Stimulated activated naive CD4-positive, alpha-beta T cell treated with Interleukin-2 at 50 U/mL for 16 hours (primary cell): ENCODE measurements at places on chromosomes 12 and 14.
A peak's percentile ranks its signal among the peaks of the same experiment; 100 is the strongest.

DNA sequence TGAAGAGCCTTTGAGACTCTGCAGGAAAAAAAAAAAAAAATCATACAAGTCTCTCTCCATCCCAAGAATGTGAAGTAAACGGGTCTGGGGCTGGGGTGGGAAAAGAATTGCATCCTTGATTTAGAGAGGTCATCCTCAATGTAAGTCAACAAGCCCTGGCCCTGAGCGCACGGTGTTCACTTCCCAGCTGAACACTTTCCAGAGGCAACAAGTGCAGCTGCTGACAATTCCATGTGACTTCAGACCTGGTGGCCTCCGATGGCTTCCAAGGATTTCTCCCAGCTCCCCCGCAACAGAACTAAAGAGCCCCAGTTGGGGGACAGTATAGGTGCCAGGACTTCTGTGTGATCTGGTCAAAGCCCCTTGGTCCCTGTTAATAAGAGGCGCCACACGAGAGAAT is 2.4 kb downstream of the RILPL1 start:
- no peak for DNase-seq

- no peak for DNase-seq
Observed at GRCh38 chr12:22978962-22979361, 354.0 kb downstream of the ETNK1 start.

- no peak for DNase-seq
Observed at GRCh38 chr14:104689881-104690711, 678 bp downstream of the INF2 start.

DNA sequence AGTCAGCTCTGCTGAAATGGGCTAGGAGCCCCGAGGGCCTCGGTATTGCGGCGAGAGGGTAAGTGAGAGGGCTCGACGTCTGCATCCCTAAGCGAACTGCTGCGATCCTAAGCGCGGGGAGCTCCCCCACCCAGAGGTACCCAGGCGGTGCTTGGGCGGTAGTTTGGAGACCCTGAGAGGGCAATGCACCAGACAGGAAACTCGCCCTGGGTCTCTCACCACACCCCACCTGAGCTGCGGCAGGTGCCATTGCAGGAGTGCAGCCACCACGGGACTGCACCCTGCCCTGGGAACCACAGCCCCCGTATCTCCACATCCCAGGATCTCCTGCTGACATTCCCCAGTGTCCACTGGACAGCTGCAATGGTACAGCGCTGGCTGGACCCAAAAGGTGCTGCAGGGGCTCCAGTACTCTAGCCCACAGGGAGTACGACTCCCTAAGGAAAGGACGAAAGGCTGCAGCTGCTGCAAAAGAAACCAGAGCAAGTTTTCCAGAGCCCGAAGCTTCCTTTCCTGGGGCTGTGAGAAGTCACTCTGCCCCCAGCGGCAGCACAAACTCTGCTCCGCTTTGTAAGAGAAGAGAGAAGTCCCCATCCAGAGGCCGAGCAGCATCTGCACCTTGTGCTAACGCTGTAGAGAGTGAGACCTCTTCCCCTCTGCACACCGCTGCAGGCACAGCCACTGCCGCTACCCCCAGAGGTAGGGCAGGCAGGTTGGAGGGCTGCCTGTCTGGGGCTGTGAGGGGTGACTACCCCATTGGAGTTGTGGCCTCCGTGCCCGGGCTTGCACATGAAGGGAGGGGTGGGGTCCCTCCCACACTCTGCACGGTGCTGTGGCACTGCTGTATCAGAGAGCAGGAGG is 31.1 kb upstream of the MON2 start:
- peak; percentile 6 for DNase-seq

DNA sequence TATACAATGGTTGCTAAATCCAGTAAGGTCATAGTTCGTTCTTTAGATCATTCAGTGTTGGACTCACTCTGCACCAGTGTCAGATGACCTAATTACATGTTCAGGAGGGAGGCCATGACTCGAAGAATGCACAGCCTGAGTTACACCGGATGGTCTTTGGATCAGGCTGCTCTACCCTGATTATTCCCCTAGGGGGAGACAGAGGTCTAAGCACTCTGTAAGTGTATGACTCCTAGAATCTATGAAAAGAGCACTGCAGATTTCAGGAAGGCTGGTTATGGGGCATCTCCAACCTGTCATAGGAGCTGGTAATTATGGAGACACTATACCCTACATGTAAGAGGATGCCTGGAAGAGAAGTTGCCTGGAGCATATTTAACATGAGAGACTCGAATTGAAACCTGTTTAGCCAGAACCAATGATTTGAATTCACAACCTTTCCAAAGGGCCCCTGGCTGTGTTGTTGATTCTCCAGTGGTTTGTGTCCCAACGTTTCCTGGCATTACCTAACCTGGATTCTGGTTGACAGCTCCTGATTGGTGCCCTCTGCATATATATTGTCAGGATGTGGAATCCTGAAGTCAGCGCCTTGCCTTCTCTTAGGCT is at the start of gene MUCL1:
TSS of gene MUCL1 (plus strand) at position 584 of the 606 bp plus-strand sequence. CDS start 67 bp downstream, outside the sequence.
- DNase-seq = peak; percentile 49

DNA sequence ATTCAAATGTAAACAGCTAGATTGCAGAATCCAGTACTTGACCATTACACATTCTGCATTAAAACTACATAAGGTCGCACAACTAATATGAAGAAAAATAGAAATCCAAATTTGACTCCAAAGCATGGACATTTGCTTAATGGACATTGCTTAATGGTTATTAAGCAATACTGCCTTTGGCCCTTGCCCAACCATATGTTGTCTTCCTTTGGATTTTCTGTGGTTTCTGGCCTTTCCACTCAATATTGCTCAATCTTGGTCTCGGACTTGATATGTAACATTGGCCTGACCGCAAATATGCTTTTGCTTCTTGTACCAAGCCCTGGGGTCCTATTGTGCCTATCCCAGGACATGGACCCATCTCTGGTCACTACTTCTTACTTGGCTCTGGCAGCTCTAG is 67.2 kb downstream of the PTPRR start:
- no peak for DNase-seq

DNA sequence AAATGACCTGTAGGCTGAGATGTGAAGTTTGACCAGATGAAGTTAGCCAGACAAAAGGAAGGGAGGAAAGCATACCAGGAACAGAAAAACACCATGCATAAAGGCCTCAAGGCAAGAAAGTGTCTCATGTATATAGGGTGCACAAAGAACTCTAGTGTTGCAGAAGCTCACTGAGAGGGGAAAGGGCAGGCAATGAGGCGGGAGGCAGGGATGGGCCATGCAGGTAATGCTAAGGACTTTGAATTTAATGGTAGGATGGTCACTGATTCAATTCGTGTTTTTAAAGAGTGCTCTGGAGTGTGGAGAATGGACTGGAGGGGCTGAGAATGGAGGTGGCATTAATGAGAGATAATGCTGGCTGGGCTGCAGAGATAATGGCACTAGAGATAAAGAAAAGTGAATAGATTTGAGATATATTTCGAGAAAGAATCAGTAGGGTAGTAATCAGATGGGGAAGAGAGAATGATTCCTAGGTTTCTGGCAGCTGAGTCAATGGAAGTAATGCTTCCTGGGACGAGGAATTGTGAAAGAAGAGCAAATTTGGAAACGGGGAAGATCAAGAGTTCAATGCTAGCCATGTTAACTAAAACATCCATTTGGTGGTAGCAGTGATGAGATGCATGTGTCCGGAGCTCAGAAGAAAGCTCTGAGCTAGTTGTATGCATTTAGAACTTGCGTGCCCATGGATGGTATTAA is 43.1 kb downstream of the LIMA1 start:
- no peak for DNase-seq

GRCh38 chr12:97148941-97149559 is 242.0 kb downstream of the NEDD1 start:
- peak; percentile 0 for DNase-seq
